Fibroblast of skin of left quadriceps (primary cell): ENCODE measurements at places on chromosomes 11 and 22.

GRCh38 chr11:22807391-22807790, 22.2 kb downstream of the SVIP start:
- no peak for DNase-seq

- DNase-seq = no peak
Measured at GRCh38 chr11:20493340-20493739, 105.8 kb downstream of the PRMT3 start.

DNA sequence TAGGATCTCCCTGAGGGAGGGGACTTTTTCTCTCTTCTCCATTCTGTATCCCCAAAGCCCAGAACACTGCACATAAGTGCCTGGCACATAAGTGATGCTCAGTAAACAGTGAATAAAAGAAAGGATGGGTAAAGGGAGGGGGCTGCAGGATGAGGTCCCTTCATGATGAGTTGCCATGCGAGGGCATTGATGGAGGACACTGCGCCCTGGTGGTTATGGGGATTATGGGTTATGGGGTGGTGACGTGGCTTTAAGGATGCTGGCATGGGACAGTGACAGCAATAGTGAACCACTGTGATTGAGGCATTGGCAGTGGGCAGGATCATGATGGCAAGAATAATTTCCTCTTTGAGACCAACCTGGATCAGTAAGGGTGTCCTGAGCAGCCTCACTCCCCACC, 43.9 kb upstream of the LRRC32 start:
- no peak for DNase-seq

DNA sequence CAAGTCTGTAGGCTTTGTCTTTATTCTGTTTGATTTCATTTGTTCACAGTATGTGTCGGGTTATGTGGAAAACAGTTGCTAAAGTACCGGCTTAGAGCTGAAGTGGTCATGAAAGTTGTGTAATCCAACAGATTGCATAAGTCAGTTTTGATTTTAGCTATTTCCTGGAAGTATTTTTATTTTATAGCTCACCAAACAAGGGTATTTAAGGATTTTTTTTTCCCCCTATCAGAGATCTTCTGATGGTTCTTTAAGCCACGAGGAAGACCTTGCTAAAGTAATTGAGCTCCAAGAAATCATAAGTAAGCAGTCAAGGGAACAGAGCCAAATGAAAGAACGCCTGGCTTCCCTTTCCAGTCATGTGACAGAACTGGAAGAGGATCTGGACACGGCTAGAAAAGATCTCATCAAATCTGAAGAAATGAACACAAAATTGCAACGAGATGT, 55.9 kb downstream of the PPFIA1 start:
- DNase-seq = peak; percentile 41

DNA sequence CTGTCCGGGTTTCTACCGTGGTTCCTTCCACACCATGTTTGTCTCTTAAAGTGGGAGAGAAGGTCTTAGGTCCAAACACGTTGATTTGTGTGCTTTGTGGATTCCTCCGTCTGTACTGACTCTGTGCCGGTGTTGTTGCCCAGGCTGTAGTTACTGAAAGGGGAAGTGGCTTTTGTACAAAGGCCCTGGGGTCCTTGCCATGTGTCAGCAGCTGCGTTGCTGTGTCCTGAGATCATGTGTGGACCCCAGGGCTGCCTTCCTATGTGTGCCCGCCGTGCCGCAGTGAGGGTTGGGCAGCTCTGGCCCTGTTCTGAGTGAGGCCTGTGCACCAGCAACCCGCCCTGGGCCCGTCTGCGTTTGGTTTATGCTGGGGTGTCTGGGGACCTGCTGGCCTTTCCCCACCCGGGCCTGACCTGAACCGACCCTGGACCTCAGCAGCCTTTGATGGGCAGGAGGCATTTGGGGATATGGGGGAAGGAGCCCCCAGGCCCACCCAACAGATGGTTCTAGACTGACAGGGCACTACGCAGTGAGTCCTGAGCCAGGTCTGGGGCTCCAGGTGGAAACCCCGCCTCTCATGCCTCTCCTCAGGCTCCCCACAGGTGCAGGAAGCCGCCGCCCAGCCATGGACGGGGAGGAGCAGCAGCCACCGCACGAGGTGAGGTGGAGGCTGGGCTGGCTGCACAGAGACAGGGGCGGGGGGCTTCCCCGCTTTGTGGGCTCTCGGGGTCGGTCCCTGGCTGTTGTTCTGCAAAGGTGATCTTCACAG, 6.9 kb downstream of the TRABD start:
- DNase-seq = no peak

GRCh38 chr11:70944636-70945035, 307.7 kb downstream of the SHANK2 start:
- no peak for DNase-seq

- DNase-seq = no peak
Measured at GRCh38 chr11:80240245-80240644, 799.4 kb upstream of the TENM4 start.

- no peak for DNase-seq
Measured at GRCh38 chr11:109695696-109696095, 273.7 kb downstream of the C11orf87 start.

DNA sequence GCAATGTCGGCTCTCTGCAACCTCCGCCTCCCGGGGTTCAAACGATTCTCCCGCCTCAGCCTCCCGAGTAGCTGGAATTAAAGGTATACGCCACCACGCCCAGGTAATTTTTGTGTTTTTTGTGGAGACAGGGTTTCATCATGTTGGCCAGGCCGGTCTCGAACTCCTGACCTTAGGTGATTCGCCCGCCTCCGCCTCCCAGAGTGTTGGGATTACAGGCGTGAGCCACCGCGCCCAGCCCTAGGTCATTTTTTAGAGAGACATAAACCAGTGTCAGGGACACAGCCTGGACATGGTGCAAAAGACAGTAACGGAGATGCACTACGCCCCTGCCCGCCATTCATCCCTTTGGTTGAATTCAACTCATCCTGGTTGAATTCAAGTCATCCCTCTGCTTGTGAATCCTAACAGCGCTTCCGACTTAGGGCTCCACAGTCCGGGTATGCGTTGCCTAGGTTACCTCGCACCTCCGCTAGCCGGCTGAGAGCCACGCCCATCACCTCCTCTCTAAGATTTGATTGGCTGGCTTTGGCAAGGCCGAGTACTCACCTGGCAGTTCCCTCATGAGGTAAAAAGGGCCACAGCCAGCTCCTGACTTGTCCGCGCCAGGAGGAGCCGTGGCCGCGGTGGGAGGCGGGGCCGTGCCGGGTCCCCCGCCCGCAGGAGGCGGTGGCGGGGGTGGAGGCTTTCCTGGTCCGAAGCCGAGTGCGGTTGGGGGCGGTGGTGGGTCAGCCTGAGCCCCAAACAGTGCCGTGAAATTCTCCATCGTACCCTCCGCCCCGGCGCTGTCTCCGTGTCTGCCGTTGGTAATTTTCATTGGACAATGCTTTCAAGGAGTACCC, at the start of gene MED19:
TSS of gene MED19 (minus strand) at position 802 of the 842 bp plus-strand sequence. CDS start at position 766, 36 bp downstream.
- peak; percentile 28 for DNase-seq

- no peak for DNase-seq
Measured at GRCh38 chr11:66559142-66559865, 9.1 kb downstream of the CTSF start.

DNA sequence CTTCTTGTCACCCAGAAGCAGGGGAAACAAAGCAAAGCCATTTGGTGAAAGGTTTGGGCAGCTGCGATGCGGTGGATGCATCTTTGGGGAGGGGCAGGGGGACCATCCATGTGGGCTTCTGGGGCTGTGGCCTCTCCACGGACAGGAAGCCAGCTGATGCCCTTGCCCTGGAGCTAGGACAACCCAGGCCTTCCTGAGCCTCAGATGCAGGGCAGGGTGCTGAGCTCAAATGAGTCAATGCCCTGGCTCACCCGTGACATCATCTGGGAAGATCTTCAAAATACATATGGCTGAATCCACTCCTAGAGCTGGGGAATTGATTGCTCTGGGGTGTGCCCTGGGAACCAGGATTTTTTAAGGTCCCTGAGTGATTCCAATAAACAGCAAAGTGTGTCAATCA, 1418.2 kb downstream of the TBC1D22A start:
- DNase-seq = no peak

GRCh38 chr22:33519071-33519973, 401.0 kb downstream of the LARGE1 start:
- peak; percentile 36 for DNase-seq

DNA sequence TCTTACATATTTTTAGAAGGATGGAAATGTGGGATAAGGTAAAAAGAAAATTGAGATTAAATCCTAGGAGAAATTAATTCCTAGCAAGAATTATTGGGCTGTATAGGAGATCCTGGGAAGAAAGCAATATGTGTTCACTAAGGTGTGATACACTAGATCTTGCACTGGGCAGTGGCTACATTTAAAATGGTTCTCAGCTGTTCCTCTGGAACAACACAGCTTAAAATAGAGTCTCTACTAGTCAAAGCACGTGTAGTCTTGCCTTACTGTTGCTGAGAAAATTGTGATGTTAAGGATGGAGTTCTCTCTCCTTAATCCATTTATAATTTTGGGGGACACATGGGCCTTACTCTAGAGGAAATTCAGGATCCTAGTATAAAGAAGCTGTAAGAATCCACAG, 54.9 kb downstream of the EXT2 start:
- no peak for DNase-seq

- no peak for DNase-seq
Measured at GRCh38 chr11:65781152-65781961, 581 bp upstream of the AP5B1 start.

DNA sequence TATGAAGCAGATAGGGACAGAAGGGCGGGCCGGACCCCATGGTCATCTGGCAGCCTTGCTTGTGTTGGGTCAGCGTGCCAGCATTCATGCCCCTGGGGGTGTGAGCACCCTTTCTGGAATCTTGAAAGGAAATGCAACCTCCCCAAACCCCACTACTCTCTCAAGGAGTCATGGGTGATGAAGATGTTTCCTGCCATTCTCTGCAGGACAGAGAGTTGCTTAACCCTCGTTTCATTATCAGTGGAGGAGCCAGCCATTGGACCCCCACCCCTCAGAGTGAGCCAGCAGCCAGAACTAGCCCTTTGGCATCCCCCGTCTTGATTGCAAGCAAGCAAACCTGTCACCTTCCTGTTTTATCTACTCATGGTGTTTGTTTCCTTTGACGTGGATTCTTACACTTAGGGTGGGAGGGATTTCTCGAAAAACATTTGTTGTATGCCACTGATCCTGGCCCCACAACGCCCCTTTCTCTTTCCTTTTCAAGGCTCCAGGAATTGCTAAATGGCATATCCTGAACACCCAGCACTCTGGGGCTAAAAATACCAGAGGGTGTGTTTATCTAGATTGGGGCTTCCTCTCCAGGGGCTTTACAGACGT, 258.3 kb downstream of the ETS1 start:
- no peak for DNase-seq

DNA sequence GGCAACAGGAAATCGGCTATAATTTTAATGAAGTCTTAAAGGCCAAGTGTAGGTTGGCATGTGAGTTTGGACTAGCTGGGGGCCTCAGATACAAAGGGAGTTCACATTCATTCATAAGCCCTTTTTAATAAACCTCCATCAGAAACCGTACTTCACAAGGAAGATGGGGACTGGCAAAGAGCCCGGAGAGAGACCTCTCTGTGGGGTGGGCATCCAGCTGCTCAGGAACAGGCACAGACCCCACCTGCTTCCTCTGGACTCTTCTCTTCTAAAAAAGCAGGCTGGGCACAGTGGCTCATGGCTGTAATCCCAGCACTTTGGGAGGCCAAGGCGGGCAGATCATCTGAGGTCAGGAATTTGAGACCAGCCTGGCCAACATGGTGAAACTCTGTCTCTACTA, 3.9 kb upstream of the ARFGAP3 start:
- DNase-seq = no peak

GRCh38 chr11:10623797-10624761, 55.6 kb upstream of the LYVE1 start:
- no peak for DNase-seq
